ENCODE measurements at places on chromosomes 13 and 19. TPM values are rescaled to one million over a fixed set of nuclear protein-coding genes. Genes with fewer than 3 reads are reported as not detected.
A peak's percentile ranks its signal among the peaks of the same experiment; 100 is the strongest.

DNA sequence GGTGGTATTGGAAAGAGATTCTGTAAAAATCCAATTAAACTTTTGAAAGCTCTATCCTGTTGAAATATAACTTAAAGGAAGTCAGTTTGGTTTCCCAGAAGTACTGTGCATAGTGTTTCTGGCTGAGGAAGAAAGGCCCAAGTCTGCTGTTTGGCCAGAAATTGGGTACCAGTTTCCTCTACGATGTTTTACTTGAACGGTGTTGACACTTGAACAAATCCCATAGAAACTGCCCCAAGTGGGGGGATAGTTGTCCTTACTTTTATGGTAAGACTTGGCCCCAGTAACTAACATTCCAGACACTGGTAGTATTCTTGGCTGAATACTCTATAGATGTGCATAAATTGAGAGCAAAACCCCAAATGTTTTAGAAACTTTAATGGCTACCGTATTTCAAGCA is 14.2 kb downstream of the KLF5 start:
- DNase-seq, result no peak

DNA sequence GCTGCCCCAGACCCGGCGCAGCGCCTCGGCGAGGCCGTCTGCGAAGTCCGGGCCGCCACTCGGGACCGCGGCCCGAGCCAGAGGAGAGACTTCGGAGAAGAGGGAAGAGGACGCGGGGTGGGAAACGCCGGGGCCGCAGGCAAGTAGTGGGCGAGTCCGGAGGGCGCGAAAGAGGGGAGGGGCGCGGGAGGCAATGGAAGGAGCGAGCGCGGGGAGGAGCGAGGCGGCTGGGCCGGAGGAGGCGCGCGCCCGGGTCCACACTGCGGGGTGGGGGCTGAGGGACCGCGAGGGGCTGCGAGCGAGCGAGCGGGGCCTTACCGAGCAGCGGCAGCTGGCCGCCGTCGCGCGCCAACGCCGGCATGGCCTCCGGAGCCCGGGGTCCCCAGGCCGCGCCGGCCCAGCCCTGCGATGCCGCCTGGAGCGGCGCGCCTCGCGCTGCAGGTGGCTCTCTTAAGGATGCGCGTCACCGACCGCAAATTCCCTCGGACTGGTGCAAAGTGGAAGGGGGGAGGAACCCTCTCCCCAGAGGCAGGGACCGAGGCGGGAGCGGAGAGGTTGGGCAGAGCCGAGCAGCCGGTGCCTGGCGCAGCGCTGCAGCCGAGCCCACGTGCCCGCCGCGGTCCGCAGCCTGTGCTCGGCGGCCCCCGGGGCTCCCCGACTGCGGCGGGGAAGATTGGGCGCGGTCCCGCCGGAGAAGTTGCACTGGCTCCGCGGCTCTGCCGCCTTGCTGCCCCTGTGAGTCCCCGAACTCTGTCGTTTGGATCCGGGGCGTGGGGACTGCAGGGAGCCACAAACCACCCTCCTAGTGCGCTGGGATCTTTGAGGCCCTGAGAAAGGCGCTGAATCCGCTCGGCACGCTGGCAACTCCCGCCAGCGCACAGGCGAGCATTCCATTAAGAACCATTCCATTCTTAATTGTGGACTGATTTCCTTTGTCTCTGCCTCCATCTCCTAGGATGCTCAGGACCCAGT is at the start of gene FLT3:
FLT3 (minus strand) TSS at position 427 of the 972 bp plus-strand sequence; CDS start at position 361, 66 bp downstream.
- DNase-seq, result no peak

- DNase-seq, result no peak
Observed at GRCh38 chr13:53560556-53560955, 531.9 kb downstream of the OLFM4 start.

DNA sequence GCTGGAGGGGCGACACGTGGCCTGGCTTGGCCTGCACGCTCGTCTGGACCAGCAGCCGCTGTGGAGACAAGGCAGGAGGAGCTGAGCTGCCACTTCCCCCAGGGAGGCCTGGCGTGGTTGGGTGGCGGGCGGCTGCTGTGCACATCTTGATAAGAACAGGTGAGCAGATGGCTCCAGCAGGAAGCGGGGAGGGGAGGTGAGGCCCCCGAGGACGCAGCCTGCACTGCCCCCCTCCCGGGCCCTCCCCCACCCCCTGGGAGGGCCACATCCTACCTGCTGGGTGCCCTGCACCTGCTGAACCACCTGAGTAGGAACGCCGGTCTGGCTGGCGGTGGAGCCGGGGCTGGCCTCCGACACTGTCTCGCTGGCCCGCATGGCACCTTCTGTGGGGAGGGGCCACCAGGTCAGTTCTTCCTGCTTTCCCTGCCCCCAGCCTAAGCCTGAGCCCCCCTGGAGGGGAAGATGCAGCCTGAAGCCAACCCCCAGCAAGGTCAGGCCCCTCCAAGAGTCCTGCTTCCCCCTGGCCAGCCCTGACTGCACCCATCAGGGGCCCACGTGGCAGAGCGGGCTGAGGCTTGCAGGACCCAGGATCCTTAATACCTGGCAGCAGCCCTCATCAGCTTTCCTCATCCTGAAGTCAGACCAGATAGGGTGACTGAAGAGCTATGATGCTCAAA is 22.8 kb downstream of the RFX1 start:
- no peak for DNase-seq

DNA sequence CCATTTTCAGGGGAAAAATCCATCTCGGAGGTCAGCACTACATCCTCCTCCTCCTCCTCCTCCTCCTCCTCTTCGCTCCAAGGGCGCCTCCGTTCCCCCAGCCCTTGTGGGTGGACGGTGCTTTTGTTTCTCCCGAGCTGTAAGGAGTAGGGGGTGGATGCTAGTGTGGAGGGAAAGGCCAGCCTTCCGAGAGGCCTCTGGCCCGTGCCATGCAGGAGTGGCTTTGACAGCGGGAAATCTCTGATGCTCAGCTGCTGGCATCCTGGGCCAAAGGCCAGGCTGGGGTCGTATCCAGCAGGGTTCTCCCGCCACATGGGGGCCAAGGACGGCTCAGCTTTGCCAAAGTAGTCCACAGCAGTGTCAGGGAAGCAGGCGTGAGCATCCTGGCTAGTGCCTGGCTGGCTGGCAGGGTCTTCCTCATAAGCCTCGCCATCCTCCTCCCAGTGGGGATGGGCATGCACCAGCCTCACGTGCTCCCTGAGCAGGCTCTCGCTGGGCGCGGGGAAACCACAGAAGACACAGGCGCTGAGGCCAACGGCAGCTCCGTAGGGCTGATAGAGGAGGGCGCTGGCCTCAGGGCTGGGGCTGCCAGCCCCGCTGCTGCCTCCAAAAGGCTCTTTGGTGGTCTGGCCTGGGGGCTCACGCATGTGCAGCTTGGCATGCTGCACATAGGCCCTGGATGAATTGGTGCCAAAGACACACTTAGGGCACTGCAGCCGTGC is 10.5 kb downstream of the WIZ start:
- DNase-seq, result no peak

- DNase-seq, result no peak
Observed at GRCh38 chr13:20713014-20713376, 9.5 kb downstream of the IL17D start.

GRCh38 chr13:112052213-112052612 is 14.7 kb upstream of the SOX1 start:
- no peak for DNase-seq

DNA sequence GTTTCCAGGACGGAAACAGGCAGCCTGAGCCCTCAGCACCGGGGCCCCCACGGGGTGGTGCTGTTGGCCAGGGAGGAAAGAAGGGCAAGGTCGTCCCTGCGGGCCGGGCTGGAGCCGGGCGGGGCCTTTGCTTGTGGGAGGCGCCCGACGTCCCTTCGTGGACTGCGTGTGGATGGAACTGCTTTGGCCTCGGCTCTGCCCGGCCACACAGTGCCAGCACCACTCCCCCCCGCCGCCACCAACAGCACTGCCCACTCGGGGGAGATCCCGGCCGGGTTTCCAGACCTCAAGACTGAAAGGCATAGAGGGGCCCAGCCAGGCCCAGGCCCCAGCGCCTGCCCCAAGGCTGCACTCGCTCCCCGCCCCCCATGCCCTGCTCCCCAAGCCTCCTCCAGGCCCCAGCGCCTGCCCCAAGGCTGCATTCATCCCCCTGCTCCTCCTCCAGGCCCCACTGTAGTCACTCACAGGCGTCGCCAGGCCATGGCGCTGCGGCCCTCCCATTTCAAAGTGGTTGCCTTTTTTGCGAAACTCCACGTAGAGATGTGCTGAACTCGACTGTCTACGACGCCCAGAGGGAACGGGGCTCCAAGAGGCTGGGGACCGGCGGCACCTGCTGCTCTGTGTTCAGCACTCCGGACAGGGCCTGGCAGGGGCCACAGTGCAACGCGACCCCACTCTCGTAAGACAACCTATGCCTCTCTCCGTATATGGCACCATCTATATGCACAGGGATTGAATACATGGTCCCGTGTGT is 22.5 kb downstream of the C13orf46 start:
- DNase-seq, result peak; percentile 67

DNA sequence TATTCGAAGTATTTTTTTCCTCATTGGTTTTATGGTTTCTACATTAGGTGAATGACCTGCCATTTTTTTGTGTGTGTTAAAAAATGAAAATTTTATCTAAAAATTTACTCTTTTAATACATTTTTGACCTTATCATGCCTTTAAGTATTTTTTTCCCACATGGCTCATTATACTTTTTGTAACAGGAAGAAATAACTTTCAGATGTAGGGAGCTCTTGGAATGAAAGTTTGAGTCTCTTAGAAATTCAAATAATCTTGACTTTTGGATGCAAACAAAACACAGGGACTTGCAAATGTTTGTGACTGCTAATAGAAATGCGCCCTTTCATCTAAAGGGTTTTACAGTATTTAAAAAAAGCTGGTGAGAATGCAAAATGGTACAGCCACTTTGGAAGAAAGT is 457.9 kb downstream of the KLF5 start:
- DNase-seq, result no peak

- no peak for DNase-seq
Observed at GRCh38 chr13:45296259-45296658, 44.7 kb downstream of the TPT1 start.

DNA sequence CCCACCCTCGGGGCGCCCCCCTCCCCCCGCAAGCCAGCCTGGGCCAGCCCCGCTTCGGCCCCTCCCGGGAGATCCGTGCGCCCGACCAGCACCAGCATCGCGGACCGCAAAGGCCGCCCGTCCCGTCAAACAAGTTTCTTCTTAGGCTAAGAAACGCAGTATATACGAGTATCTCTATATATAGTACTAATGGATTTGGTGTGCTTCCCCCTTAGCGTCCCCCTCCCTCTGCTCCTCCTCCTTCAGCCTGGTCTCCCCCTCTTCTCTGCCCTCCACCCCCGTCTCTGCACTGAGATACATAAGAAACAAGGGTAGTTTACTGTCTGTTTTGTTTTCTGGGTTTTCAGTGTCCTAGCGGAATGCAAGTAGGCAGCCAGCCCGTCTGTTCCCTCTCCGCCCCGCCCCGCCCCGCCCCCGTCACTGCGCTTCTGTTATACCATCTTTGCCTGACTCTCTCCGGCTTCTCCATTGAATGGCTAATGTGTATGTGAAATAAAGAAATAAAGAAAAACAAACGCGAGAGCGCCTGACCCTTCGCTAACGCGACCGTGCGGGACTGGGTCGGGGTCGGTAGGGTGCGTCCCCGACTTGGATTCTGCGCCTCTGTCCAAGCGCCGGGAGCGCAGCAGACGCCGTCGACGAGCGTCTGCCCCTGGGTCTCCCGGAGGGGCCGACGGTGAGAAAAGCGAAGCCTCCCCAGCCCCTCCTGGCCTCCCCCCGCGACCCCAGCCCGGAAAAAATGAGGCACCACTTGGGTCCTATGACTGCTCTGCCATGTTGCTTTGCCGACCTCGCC is 4.2 kb downstream of the LYL1 start:
- DNase-seq, result no peak

- no peak for DNase-seq
Observed at GRCh38 chr13:43441899-43442499, 344.8 kb downstream of the ENOX1 start.

DNA sequence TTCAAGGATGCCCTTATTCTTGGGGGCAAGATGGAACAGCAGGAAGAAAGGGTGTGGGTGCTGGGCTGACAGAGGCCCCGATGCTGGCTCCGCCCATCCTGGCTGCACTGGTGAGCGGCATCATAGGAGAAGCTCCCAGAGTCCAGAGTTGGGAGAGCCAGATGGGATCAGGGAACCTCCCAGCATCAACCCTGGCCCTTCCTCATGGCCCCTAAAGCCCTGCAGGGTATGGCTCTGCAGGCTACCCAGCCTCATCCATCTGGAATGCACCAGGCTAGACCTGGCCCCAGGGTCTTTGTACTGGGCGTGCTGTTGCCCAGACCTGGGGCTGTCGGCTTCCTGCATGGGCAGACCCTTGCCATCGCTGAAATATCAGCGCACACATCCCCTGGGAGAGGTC is 7.9 kb upstream of the ELL start:
- no peak for DNase-seq

DNA sequence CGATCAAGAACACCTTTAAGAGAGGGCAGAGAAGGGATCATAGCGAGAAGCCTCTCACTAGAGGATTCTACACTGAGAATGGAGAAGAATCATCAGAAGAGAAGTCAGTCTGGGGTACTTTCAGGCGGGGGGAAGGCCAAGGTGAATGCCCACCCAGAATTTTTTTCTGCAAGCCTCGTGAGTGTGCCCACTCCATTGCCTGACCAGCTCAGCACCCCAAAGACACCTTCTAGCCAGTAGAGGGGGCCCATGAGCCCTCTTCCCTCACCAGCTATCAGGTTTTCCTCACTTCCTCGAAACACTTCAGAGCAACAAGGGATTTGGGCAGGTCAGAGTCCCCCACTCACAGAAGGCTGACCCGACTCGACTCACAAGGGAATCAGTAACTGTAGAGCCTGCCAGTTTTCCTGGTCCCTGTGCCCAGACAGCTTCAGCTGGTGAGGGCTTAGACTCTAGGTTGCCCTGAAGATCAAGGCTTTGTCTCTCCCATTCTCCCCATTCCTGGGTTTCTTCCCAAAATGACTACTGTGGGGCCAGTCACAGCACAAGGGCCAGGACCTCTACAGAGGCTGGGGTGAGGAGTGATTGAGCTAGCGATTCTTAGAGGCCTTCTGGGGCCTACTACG is 18.4 kb downstream of the NLRP13 start:
- peak; percentile 6 for DNase-seq

- no peak for DNase-seq
Observed at GRCh38 chr13:41145136-41145908, 12.7 kb upstream of the KBTBD6 start.

- DNase-seq, result no peak
Observed at GRCh38 chr19:45403781-45404556, 900 bp downstream of the PPP1R13L start.

- no peak for DNase-seq
Observed at GRCh38 chr13:47216176-47216822, 319.4 kb upstream of the HTR2A start.

DNA sequence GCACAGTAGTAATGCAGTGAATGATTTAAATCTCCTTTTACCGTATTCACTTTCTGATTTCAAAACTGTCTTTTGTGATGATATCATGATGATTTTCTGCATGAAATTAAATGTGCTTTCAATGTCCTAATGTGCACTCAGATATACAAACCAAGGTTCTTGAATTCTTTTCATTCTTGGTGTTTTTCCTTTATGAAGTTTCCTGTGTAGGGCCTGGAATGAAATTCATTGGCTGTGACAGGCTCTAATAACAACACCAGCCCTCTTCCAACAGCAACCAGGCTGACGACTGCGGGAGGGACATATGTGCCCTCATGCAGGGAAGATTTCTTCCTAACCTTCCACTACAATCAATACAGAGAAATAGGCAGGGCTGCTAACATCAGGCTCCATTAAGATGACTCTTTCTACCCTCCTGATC is 1052.0 kb downstream of the DIAPH3 start:
- peak; percentile 18 for DNase-seq

The ASPDH gene
- not detected for total RNA-seq

The C19orf38 gene
- total RNA-seq, result 0.50 TPM

The MUC16 gene
- under 0.01 TPM for total RNA-seq

The ZNF415 gene
- total RNA-seq, result not detected

The GPR183 gene
- 0.30 TPM for total RNA-seq
